Eye (tissue), 1 donor: ENCODE measurements at places on chromosomes 2 and 18.
A peak's percentile ranks its signal among the peaks of the same experiment; 100 is the strongest.

DNA sequence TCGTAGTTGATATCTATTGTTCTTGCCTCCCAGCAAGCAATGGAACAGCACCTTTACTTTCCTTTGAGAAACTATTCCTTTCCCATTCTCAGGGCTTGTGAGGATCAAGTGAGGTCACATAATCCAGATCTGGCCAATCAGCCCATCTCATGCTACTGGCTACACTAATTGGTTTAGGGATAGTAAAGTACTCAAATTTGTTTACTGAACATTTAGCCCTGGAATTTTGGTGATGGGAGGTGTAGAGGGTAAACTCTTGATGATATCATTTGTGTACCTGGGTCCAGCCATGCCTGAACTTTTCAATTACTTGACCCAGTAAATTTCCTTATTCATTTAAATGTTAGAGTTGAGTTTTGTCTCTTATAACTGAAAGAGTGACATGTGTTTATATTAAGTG, 195.8 kb upstream of the TNP1 start:
- no peak for DNase-seq

- no peak for DNase-seq
These were observed 274.9 kb downstream of the NR4A2 start for GRCh38 chr2:156057647-156058046.

- DNase-seq = no peak
These were observed 24.6 kb upstream of the ACVR1 start for GRCh38 chr2:157900684-157901083.

DNA sequence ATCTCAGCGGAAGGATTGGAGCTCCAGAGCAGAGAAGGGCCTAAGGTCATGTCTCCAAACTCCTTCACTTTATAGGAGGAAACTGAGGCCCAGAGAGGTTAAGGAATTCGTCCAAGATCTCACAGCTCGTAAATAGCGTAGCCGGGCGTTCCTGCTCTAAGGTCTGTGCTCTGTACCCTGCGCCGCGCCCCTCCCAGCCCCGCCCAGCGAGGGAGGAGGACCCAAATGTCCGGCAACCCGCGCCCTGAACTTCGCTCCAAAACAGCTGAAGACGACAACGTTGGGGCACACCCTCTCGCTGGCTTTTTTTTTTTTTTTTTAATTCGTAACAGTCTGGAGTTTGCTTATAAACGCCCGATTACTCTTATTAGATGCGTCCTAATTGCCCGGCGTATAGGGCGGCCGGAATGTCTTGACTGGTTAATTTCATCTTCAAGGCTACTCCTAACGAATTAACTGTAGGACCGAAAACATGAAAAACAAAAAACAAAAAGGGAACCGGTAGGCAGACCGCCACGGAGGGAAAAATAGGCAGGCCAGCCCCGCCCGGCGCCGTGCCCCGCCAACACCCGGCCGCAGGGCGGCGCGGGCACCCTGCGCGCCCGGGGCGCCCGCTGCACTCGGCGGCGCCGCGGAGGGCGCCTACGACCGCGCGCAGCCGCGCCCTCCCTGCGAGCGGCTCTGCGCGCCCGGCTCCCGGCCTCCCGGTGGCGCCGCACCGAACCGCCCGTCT, 928 bp upstream of the FOSL2 start:
- DNase-seq = peak; percentile 79

DNA sequence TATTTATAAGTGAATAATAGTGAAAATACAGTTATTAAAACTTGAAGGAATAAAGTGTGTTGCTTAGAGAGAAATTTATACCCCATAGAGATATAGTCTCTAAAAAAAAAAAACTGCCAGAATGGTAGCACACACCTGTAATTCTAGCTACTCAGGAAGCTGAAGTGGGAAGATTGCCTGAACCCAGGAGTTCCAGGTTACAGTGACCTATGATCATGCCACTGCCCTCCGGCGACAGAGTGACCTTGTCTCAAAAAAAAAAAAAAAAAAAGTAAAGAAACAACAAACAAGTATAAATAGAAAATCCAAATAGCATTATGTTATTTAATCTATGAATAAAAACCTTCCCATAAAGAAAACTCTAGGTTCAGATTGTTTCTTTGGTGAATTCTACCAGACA, 7.4 kb upstream of the AGPS start:
- DNase-seq = no peak

GRCh38 chr2:79935771-79936657, 368.5 kb downstream of the LRRTM1 start:
- peak; percentile 79 for DNase-seq

DNA sequence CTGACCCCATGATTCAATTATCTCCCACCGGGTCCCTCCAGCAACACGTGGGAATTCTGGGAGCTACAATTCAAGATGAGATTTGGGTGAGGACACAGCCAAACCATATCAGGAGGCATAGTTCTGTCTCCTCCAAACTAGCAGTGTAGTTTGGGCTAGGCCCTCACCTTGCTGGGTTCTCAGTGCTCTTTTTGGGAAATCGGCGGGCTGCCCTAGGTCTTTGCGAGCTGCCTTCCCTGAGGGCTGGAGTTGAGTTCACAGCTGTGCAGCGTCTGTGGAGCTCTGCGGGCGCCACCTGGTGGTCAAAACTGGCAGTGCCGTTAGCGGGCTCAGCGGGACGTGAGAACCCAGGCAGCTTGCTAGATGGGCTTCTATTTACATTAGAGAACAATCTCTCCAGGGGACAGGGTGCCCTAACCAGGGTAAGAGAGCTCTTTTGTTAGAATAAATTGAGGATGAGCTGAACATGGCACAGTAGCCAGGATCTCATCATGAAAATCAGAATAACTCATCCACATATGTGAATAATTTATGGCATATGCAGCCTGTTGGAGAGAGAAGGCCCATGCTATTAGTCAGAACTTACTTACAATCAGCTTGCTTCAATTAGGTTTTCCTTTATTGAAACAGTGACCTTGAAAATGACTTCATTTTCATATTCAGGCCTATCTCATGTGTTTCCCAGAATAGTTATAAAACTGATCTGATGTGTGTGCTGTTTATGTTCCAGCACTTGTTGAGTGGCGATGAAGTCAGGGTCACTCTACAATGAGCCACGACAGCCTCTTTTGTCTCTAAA, 27.4 kb upstream of the YES1 start:
- DNase-seq = peak; percentile 95

DNA sequence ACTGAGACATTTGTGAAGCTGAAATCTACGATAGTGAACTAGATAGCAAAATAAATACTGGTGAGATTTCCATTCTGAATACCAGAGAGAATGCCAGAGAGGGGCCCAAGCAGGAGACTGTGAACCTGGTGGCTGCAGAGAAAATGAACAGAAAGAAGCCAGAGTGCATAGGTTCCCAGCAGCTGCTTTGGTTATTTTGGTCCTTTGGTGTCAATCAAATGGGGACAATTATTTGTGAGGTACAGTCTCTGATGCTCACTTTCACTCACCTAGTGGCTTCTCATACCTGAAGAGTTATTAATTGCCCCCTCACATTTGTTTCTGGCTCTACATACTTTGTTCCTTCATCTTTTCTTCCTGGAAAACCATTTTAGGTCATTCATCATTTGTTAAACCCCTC, 812.1 kb downstream of the CPS1 start:
- no peak for DNase-seq

- no peak for DNase-seq
These were observed 81.2 kb downstream of the PLCL1 start for GRCh38 chr2:197885587-197885986.

DNA sequence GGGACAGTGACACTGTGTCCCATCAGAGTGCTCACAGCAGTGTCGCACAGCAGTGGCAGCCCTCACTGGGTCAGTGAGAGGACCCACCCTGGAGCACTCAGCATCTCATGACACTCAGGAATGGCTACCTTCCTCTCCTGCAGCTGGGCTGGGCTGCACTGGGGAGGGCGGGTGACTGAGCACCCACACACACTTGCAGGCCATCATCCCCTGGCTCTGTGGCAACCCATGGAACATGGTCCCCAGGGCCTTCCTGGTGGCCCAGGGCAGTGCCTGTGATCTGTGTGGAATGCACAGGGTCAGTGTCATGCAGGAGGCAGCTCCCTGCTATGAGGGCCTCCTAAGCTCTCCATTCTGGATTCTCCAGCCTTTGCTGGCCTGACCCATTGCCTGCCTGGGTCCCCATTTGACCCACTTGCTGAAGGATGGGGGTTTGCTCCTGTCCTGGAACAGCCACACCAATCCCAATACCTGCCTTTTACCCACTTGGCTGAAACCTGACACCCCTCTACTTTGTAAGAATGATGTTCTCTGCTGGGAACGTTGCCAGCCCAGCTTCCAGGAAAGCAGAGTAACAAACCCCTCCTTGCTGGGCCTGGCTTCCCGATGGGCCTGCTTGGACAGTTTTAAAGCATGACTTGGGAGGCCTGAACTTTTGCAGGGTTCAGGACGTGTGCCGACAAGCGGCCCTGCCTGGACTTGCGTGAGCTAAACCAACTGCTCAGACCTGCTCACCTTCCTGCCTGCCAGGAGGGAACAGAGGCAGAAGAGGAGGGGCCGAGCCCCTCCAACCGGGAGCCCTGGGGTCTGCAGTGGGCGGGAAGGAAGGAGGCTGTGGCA, 13.7 kb downstream of the HS6ST1 start:
- DNase-seq = peak; percentile 87

GRCh38 chr18:63016270-63016669, 300.9 kb downstream of the PHLPP1 start:
- peak; percentile 90 for DNase-seq

GRCh38 chr2:143158551-143159485, 29.6 kb downstream of the ARHGAP15 start:
- DNase-seq = no peak

DNA sequence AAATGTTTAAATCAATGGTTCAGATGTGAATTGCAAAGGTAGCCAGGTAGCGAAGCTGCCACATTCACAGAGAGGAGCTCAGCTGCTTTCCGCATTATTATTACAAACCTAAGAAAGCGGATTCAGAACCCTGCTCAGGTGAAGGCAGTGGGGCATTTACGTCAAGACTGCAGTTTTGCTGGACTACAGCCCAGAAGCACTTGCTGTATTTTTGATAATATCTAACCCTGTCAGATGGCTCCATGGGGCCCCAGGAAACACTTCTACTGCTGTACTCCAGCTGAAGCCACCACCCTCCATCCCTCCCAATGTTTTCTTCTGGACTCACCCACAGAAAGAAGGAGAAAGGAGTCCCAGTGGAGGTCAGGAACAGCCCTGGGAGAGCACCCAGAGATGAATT, 96.9 kb downstream of the TPO start:
- no peak for DNase-seq

DNA sequence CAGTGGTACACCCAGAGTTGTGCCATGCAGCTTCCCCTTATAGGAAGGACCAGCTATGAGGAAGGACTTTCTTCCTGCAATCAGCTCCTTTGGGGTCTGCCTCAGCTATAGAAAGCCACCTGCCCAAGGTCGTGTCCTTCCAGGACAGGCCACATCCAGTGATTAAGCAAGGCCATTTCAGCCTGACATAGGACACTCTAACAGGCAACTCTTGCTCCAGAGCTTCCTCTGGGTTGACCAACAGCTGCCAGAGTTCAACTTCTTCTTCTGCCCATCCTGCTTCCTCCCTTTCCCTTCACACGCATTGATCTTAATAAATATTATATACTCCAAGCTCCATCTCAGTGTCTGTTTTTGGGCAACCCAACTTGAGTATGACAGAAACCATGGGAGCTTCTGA, 12.8 kb downstream of the LRP2 start:
- DNase-seq = no peak

DNA sequence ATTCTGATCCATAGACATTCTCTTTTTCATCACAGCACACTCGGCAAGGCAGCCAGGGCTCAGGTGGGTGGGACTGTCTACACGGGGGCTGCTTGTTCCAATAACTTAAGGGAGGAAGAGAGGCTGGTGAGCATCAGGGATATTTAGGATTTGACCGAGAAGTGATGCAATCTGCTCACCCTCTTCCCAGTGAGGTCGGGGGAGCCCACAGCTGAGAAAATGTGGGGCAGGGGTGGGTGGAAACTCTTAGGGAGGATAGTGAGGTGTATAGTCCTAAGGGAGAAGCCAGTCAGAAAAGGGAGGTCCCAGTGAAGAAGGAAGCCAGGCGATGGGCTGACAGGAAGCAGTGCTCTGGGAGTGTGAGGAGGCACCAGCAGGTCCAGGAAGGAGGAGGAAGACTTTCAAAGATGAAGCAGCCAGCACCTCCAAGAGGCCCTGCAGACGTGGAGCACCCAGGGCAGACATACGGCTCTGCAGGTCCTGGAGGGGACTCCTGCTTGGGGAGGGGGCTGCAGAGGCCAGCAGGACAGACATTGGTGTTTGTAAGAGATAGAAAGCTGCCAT, 76.8 kb downstream of the GYPC start:
- DNase-seq = no peak

GRCh38 chr2:194545978-194546377, 1111.0 kb upstream of the SLC39A10 start:
- DNase-seq = no peak

- no peak for DNase-seq
These were observed 2.5 kb downstream of the ELOA2 start for GRCh38 chr18:47032945-47033344.

DNA sequence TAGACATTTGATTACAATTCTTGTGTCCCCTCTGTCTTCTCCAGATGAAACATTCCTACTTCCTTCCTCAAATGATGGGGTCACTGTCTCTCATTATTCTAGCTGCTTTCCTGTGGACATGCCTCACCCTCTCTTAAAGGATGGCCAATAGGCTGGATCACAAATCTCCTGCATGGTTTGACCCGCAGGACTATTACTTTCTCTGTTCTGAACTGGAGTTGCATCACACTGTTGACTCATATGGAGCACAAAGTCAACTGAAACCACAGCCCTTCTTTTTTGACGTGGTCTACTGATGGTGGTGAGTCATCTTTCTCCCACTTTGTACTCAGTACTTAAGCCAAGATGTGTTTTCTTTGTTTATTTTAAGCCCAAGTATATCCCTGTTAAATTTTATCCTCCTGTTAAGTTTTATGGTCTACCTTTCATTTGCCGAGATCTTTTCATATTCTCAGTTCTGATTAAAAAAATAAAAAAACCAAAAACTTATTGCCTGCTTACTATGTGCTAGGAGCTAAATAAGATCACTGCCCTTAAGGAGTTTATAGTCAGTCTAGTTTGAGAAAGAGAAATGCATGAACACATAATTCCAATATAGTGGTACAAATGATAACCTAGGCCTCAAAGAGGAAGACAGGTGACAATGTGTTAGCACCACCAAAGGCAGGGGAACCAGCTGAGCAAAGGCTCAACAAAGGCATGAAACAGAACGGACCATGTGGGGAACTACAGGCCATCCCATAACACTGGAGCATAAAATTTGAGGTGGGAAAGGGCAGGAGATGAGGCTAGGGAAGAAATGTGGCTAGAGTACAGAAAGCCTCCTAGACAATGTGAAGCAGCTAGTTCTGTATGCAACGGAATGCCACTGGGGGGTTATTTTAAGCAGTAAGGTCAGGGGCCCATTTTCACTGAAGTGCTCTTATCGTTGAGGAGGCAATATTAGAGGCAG, 67.6 kb upstream of the ZFP36L2 start:
- no peak for DNase-seq

DNA sequence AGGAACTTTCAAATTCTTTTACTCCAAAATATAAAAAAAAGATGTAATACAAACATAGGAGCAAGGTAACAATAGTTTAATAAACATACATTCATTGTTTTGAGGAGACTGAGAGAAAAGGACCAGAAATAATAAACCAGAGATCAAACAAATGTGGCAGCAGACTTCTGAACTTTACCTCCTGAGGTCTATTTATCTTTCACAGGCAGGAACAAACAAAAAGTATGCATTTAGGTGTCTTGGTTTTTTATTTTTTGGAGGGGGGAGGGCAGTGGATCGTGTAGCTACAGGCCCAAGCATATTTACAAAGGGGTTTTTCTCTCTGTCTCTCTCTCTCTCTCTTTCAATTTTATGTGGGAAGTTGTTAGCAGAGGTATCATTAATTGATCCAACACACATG, 5.6 kb downstream of the PPP4R1 start:
- no peak for DNase-seq
